ENCODE measurements at places on chromosomes 11 and 22. TPM values are rescaled to one million over a fixed set of nuclear protein-coding genes. Genes with fewer than 3 reads are reported as not detected.

RBMXL2 gene
- not detected for polyA plus RNA-seq

TMA7B gene
- 3.0 TPM for polyA plus RNA-seq

- no peak overlapping the region for H3K27ac ChIP-seq
- no peak overlapping the region for H3K4me3 ChIP-seq
- peaks cover 6% of the 10 kb centered on the region for H3K4me1 ChIP-seq
- no peaks in the 10 kb centered on the region for H3K36me3 ChIP-seq
Measured at GRCh38 chr22:37177221-37177620, 10.8 kb downstream of the C1QTNF6 start.

- H3K4me3 ChIP-seq, result no peak overlapping the region
- H3K27me3 ChIP-seq, result peaks cover 12% of the 10 kb centered on the region
- H3K4me1 ChIP-seq, result no peaks in the 10 kb centered on the region
- no peak overlapping the region for H3K27ac ChIP-seq
- no peak for DNase-seq
- H3K36me3 ChIP-seq, result no peaks in the 10 kb centered on the region
Measured at GRCh38 chr22:23163665-23164064, 16.6 kb upstream of the BCR start.

C11orf87 gene
- polyA plus RNA-seq, result not detected

LMNTD2 gene
- polyA plus RNA-seq, result 1.1 TPM

STK33 gene
- polyA plus RNA-seq, result 1.5 TPM

SLC22A6 gene
- not detected for polyA plus RNA-seq

DNA sequence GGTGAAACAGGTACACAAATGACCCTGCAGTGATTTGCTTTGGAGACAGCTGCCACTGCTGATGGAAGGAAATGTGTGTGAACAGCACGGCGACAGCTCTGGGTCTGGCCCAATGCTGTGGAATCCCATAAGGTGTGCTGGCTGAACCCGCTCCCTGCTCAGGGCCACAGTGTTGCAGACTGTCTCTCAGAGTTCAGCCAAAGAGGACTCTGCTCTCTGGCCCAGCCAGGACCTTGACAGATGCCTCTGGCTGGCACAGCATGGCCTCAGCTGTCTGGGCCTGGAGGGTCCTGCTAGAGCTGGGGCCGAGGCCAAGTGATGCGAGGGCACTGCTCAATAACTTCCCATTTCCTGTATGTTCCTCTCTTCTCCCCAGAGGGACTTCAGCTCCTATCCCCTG is 5.3 kb upstream of the ABCC8 start:
- no peak overlapping the region for H3K27ac ChIP-seq
- no peaks in the 10 kb centered on the region for H3K36me3 ChIP-seq
- H3K4me3 ChIP-seq, result no peak overlapping the region
- no peak for DNase-seq

SPON1 gene
- polyA plus RNA-seq, result 2.0 TPM

All from CD8-positive, alpha-beta memory T cell (primary cell).